Vagina (tissue), 2 donors: ENCODE measurements at places on chromosomes 16 and 17.

DNA sequence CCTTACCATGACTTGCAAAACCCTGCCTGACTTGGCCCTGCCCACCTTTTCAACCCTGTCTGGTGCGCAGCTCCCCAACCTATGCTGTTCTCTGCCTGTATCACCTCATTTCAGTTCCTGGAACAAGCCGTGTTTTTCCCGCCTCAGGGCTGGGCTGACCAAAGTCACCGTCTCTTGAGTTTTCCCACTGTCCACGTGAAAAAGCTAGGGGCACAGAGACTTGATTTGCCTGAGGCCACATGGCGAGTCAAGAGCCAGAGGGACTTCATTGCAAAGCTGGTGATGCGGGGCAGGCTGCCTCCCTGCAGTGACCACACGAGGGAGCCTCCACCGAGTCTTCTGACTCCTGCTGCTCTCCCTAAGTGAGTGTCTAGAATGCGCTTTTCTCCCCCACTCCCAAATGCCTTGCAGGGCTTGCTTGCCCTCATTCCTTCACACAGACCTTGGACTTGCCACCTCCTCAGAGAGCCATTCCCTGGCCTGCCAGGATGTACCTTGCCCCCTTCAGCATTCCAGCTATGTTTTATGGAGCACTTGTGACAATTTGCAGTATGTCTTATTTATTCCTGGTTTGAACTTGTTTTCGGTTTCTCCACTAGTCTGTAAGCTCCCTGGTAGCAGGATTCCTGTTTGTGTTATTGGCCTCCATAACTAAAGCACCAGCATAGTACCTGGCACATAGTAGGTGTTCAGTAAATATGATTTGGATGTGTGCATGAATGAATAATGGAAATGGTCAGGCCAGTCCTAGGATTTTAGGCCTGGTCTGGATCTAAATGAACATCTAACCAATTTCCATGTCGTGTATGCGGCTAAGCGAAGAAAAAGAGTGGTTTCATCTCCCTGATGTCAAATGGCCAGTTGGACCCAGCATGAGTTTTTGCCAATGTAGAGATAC, 252.3 kb downstream of the SNX29 start:
- DNase-seq, result no peak

GRCh38 chr17:17680477-17681186, 626 bp upstream of the RAI1 start:
- DNase-seq, result no peak

- no peak for DNase-seq
Measured at GRCh38 chr17:16511593-16511992, 19.6 kb upstream of the LRRC75A start.

DNA sequence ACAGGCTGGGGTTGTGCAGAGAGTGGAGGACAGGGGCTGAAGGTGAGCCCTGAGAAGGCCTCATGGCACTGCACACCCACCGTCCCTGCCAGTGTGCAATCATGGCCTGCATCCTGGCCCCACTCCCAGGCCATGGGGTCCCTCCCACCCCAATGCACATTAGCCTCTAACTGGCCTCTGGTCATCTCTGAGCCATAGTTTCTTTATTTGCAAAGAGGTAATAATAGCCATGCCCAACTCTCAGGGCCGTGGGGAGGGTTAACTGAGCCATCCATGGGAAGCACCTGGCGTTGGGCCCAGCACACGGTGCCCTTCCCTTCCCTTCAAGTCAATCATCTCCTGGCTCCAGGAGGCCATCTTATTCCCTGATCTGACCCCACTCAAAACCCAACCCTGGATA, 10.8 kb upstream of the ITGA3 start:
- DNase-seq, result no peak

GRCh38 chr16:81174644-81175324, 63.7 kb upstream of the BCO1 start:
- no peak for DNase-seq

DNA sequence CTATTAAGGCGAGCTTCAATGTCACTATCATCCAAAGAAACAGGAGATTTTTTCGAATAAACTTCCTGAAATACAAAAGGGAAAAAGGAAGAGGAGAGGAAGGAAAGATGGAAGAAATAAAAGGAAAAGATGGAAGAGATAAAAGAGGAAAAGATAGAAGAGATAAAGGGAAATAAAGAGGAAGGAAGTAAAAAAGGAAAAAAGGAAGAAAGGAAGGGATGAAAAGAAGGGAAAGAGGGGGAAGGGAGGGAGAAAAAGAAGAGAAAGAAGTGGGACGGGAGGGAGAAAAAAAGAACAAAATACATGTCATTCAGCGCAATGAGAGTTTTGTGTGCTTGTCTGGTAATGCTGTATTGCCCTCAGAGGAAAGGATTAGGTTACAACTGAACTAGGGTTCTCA, 62.2 kb downstream of the CEP112 start:
- DNase-seq, result no peak

DNA sequence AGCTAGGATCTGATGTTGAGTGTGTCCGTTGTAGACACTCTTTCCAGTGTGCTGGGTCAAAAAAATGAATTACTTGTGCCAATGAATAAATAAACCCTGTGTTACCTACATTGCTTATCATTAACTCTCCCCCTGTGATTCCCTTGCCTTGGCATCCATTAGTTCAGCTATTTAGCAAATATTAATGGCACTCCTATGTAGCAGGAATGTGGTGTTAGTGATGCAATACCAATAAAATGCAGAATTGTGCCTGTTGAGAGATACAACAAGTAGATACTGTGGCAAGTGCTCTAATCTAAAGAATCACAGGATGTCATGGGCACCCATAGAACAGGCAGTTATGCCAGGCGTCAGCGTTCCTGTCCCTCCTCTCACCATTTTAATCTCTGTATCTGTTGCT, 343.2 kb downstream of the PMP22 start:
- DNase-seq, result no peak

- no peak for DNase-seq
Measured at GRCh38 chr17:37466471-37466870, 23.2 kb upstream of the DUSP14 start.

- DNase-seq, result no peak
Measured at GRCh38 chr17:16971458-16972338, at the start of gene TNFRSF13B. TNFRSF13B (minus strand) TSS chr17:16972118; CDS start chr17:16972075, 43 bp downstream.

- no peak for DNase-seq
Measured at GRCh38 chr16:54974367-54974766, 43.7 kb downstream of the IRX5 start.

GRCh38 chr17:44277976-44278375, 10.0 kb upstream of the SLC4A1 start:
- DNase-seq, result no peak

DNA sequence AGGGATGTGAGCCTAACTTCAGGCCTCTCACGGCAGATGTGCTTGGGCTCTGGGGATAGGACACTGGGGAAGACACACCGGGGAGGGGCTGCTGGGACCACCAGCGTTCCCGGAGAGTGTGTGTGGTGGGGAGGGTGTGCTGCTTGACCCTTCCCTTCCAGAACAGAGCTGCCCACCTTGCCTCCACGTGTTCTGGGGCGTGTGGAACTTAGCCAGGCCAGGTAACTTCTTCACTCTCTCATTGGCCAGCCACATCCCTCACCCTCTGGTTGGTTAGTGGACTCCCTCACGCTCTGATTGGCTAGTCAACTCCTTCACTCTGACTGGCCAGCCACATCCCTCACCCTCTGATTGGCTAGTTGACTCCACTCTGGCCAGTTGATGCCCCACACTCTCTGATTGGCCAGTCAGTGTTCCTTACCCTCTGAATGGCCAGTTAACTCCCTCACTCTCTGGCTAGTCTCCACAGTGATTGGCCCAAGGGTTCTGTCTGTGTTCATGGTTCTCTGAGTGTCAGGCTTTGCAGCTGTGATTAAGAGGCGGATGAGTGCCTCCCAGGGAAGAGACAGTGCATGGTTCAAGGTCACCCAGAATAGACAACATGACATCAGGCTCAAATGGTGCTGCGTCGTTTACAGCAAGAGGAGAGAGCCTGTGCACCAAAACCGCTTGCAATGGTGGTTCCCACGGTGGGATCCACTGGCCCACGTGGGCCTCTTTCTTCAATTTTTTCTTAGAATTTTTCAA, 10.0 kb downstream of the TMEM235 start:
- DNase-seq, result no peak

- DNase-seq, result no peak
Measured at GRCh38 chr17:64051153-64051552, 30.7 kb upstream of the ICAM2 start.

DNA sequence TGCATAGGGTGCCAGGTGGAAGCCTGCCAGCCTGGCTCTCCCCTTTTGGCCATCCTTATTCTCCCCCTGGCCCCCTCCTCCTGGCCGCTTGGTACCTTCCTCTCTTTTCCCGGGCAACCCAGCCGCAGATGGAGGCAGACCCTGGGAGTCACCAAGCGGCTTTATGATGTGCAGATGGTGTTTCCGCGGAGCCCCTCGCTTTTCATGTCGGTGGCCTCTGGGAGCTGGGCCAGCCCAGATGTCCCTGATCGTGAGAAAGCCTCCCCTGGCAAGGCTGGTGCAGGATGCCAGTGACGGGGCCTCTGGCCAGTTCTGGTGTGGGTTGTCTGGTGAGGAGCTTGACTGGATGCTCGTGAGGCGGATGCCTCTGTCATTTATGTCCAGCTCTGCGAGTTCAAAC, 18.0 kb upstream of the BRD7 start:
- no peak for DNase-seq

DNA sequence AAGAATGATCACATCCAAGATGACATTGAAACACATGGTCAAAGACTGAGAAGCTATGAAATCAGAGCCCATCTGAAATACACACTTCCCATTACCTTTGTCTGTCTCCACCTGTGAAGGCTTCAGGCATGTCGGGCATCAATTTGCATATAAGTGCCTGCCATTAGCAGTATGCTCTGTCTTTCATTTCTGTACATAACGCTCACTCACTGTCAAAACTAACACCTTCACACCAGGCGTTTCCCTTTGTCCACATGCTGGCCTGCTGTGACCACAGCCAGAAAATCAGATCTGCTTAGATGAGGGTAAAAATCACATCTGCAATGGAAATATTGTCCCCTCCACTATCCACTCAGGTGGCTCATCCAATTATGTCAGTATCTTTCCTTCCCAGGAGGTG, 524.8 kb downstream of the TOX3 start:
- DNase-seq, result no peak
